ENCODE measurements at places on chromosomes 3 and 15. TPM values are rescaled to one million over a fixed set of nuclear protein-coding genes. Genes with fewer than 3 reads are reported as not detected.

Gene CEP63
- 12.2 TPM for total RNA-seq

Gene EFCAB12
- under 0.01 TPM for total RNA-seq

Gene NRG4
- total RNA-seq: not detected

Gene MOBP
- total RNA-seq: not detected

DNA sequence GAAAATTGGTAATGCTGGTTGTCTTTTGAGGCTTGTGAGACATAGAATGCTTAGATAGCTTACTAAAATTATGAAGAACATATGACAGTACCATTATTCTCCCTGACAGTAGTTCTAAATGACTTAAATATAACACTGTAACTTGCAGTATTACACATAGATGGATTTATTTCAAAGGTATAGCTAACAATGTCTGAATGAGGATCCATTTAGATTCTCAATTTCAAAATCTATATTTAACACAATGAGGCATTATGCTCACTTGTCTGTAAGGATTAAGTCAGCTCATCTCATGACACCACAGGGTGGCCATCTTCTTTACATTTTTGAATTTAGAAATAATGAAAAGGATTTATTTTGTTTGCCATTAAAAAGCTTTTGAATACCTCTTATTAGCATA, 108.4 kb downstream of the CCNL1 start:
- DNase-seq: no peak

GRCh38 chr15:67322481-67322880, 67.9 kb downstream of the IQCH start:
- no peak for DNase-seq

DNA sequence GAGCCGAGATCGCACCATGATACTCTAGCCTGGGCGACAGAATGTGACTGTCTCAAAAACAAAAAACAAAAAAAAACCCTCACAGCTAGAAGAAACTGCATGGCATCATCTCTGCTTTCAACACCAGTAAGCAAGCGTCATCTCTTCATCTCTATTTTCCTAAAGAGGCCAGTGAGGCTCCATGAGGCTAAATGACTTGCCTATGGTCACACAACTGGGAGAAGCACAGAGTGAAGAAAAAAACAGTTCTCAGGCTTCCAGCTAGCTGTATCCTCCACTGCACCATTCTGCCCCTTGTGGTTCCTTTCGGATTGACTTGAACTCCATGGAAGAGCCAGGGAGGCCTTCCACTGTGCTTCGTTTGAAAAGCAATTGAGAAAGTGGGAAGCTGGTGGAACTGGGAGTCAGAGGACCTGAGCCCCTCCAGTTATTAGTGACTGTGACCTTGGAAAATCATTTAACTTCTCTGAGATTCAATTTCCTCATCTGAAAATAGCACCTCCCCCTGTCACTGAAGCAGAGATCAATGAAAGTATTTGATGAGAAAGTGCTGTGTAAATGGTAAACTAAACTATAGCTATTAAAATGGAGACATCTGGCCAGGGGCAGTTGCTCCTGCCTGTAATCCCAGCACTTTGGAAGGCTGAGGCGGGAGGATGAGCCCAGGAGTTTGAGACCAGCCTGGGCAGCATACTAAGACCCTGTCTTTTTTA, 32.1 kb upstream of the DENND4A start:
- DNase-seq: peak; percentile 83

GRCh38 chr15:89749951-89750559, 994 bp downstream of the MESP1 start:
- no peak for DNase-seq

DNA sequence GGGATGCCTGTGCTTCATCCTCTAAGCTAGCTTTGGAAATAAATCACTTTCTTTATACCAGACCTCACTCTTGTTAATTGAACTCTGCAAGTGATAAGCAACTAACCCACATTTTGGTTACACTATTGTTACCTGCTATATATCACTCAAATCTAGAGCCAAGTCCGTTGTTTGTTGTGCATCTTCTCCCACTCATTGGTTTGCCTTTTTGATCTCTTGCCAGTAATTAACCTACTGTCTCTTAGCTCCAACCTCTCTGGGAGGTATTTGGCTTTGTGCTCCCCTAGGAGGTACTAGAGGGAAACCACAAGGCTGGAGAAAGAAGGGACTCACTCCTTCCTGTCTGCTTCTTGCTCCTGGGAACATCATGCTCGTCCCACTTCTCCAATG, 12.8 kb upstream of the CRBN start:
- no peak for DNase-seq

- no peak for DNase-seq
Observed at GRCh38 chr3:55877703-55878102, 390.6 kb upstream of the WNT5A start.

DNA sequence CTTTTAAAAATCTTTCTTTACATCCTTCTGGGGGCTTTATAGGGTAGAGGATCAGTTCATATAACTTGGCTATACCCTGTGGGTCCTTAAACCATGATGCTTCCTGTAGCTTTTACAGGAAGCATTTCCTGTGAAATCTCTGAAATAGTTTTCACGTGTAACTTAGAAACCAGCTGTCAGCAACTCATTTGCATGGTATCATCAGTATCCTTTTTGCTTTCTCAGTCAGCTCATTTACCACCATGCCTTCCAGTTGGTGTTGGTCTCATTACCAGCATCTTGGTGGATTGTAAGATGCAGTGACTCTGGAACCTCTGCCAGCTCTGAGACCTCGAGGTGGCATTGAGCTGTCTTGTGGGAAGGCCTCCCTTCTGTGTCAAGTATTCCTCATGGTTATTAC, 96.7 kb upstream of the MYZAP start:
- DNase-seq: no peak

DNA sequence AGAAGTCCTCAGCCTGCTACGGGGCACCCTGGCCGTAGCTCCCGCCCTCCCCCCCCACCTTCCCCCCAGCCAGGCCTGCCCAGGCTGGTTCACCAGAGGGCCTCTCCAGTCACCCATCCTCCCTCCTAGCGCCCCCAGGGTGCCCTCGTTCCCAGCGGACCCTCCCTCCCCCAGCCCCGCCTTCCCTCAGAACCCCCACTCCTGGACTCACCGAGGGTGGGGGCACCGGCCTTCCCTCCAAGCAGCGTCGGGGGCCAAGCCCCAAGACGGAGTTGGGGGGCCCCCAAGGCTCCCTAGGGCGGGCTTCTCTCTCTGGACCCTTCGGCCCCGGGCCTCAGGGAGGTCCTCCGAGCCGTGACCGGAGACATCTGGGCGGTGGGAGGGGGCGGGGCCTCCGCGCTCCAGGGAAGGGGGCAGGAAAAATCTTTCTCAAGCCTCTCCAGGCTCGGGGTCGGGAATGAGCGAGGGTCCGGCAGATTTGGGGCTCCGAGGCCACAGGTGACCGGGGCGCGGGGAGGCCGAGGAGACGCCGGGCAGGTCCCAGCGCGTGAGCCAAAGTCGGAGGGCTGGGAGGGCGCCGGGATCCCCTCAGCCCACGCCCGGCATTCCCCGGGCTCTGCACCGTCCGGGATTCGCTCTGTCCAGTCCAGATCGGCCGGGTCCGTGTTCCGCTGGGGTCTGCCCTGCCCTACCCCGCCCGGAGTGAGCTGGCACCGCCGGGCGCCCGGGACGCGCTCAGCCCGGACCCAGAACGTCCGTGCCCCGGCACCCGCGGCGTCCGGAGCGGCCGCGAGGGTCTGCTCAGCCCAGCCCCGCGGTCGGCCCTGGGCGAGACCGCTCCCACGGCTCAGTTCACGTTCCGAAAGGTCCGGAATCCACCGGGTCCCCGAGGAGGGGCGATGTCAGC, 999 bp downstream of the INSYN1 start:
- no peak for DNase-seq

- no peak for DNase-seq
Observed at GRCh38 chr15:39583596-39584265, 2.9 kb downstream of the THBS1 start.

- no peak for DNase-seq
Observed at GRCh38 chr15:77138167-77138522, 67.2 kb upstream of the TSPAN3 start.

DNA sequence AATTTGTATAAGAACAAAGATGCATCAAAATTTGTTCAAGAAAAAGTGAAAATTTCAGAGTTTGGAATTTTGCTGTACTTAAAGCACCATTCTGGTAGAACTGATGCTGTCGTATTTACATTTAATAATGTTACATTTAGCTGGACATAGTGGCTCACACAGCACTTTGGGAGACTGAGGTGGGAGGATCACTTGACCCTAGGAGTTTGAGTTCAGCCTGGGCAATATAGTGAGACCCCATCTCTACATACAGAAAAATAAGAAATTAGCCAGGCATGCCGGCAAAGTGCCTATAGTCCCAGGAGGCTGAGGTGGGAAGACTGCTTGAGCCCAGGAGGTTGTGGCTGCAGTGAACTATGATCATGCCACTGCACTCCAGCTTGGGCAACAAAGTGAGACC, 51.5 kb upstream of the SKIL start:
- DNase-seq: no peak

GRCh38 chr3:87206070-87206469, 21.0 kb upstream of the CHMP2B start:
- DNase-seq: no peak

- DNase-seq: no peak
Observed at GRCh38 chr3:11513817-11514135, 129.9 kb downstream of the VGLL4 start.

GRCh38 chr3:28699283-28699682, 350.7 kb upstream of the AZI2 start:
- DNase-seq: no peak

GRCh38 chr3:54573858-54574257, 354.0 kb downstream of the LRTM1 start:
- DNase-seq: no peak

- no peak for DNase-seq
Observed at GRCh38 chr3:195129072-195129643, 141.8 kb downstream of the XXYLT1 start.

DNA sequence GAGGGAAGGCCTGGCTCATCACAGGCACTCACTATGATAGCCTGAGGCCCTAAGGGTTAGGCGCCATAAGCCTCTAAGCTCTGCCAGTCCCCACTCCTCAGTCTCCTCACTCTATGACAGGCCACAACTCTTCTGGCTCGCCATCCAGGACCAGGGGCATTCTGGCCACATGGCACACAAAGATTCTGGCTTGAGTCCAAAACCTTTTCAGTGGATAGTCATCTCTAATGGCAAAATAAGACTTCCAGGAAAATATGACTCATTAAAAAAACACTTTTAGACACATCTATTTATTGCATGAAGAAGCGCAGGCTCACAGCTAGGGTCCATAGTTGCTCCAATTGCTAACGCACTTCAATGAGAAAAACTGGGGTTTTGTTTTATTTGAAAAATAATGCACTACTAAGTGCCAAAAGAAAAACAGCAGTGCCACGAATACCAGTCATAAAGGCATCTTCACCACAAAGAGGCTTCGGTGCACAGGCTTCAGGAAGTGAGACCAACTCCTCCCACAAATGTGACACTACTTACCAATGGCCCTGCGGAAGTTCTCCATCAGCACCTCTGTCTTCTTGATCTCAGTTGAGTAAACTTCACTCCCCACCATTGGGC, 11.1 kb downstream of the RUVBL1 start:
- peak; percentile 89 for DNase-seq

DNA sequence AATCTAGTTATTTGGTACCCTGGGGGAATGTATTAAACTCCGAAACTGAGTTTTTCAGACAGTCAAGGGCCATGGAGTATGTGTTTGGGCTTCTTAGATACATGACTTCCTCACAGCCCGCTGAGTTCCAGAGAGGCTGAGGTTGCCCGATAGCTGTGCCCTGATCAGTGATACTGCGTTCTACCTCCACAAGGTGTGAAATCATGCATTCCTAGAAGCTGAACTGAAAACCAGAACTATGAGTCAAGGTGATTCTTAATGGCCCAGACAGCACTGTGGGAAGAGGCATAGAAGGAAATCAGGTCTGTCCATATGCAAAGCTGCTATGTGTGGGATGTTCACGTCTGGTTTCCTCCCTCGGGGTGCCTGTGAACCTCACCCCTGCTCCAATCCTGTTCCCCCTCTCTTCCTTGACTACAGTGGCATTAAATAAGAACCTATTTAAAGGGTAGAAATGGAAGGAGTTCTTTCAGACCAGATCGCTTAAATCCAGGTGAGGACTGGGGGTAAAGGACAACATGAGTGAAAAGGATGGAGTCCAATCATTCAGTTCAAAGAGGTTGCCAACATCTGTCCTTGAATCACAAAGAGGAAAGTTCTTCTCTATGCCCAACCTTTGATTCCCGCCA, 74.3 kb downstream of the MYO1E start:
- no peak for DNase-seq

GRCh38 chr15:93570527-93570926, 481.5 kb upstream of the RGMA start:
- no peak for DNase-seq

GRCh38 chr3:188779281-188779980, 392.3 kb upstream of the TPRG1 start:
- no peak for DNase-seq

DNA sequence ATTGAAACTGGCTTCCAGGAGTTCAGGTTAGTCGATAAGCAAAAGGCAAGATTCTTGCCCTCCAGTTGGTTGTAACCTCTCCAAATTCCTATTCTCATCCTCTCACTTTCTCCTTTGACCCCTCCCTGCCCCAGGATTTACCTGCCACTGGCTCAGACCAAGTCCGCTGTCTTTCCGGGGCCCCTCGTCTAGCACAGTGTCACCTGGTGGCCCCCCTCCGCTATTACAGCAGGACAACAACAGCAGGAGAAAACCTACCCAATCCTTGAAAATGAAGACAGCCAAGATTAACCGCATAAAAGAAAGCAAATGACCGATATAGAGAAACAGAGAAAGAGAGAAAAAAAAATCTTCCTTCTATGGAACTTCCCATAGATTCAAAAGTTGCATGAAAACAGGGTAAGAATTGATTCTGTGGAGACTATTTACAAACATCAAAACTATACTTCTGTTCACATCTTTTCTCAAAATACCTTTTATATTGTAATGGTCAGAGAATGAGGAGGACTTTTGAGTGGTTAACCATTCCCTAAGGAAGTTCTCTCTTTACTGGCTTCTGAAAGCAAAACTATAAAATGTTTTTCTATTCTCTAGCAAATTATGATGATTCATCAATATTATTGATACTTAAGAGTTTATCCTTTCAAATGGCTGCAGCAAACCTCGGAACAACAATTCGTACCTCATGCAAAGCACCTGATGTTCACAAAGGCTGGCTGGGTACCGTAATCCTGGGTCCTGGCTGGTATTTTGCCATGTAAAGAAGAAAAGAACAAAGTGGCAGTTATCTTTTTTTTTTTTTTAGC, 10.0 kb upstream of the ST8SIA2 start:
- no peak for DNase-seq

- no peak for DNase-seq
Observed at GRCh38 chr15:77350792-77351191, 69.1 kb downstream of the PEAK1 start.

GRCh38 chr3:99945328-99945995, 127.8 kb downstream of the CMSS1 start:
- peak; percentile 6 for DNase-seq
